NCI-H774 (cell line): ENCODE measurements at places on chromosomes 4 and X.

DNA sequence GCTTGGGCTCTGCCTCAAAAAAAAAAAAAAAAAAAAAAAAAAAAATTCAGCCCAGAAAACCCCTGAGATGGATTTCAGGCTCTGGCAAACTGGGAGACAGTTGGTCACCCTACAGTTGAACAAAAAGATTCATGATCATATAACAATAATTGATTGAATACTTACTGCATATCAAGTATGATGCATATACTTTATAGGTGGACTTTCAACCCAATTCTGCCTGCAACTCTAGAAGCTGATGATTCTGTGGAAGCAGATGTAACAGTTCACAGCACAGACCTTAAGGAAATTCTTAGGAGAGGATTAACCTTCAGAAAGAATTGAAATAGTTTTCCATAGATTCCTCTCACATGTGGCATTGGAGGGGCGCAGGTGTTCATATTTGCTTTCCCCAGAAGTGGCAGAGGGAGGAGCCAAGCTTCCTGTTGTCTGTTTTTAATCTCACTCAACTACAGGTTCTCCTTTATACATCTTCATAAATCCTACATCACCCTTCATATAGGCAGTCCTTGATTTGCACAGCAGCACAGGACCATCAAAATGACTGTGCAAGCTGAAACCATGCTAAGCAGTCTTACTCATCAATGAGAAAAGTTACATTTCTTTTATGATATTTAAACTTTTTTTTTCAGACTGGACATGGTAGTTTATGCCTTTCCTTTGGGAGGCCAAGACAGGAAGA lies 149.4 kb upstream of the KLF3 start:
- DNase-seq, result no peak

DNA sequence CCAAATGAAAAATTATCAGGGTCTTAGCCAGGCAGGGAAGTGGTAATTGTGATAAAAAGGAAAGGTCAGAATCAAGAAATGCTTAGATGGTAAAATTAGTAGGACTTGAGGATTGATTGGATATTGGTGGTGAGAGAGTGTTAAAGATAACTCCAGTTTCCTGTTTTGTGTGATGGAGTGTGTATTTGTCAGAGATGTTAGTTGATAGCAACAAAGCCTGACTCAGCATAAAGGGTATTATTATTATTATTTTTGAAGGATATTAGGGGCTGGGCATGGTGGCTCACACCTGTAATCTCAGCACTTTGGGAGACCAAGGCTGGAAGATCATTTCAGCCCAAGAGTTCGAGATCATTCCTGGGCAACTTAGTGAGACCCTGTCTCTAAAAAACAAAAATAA lies 23.6 kb upstream of the OGT start:
- no peak for DNase-seq

GRCh38 chr4:26174027-26174426 lies 146.8 kb upstream of the RBPJ start:
- no peak for DNase-seq

DNA sequence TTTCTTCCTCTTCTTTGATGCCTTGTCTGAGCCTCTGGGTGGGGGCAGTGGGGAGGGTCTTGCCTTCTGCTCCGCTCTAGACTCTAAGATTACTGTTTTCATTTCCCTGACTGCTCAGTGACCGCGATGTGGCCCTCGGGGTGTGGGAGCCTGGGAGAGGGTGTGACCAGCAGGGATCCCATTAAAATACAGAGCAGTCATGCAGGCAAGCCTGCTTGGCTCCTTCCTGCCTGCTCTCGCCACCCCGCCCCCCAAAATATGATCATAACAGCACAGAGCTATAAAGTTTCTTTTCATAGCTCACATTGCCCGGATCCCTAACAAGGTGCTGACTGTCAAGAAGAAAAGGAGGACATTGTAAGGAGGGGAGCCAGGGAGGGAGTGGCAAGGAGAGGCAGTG lies 332.9 kb downstream of the RAB28 start:
- no peak for DNase-seq

DNA sequence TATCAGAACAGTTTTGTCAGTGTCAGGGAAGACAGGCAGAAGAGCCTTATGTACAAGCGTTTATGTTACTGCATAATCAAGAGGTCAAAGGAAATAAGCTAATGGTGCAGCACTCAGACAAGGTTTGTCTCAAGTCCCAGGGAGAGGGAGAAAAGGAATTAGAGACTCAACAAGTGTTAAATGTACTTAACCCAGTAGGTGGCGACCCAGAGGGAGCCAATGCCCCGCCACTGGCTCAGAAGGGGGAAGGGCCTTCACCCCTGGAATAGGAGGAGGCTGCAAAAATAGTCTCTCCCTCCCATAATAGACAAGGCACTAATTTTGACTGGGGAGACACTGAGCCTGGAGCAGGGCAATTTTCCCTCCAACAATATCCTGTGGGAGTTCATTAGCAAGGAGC lies 14.1 kb upstream of the PAPSS1 start:
- no peak for DNase-seq
